ENCODE measurements at places on chromosomes 1 and 21. TPM values are rescaled to one million over a fixed set of nuclear protein-coding genes. Genes with fewer than 3 reads are reported as not detected.

Gene KIAA1614
- total RNA-seq, result 1.3 TPM

Gene OR6N1
- total RNA-seq, result not detected

Gene KIF21B
- total RNA-seq, result 2.9 TPM

Gene CCDC30
- total RNA-seq, result 0.04 TPM

Gene PAQR6
- total RNA-seq, result 0.30 TPM

Gene SPRR1A
- total RNA-seq, result not detected

Gene GUCA2A
- not detected for total RNA-seq

Gene SPRR5
- not detected for total RNA-seq

Gene KCNN3
- total RNA-seq, result not detected

Gene CD1B
- not detected for total RNA-seq

Gene DNALI1
- 0.23 TPM for total RNA-seq

Gene FTCD
- total RNA-seq, result not detected

Gene CRB1
- not detected for total RNA-seq

Gene OVAAL
- total RNA-seq, result not detected

Gene KRTAP21-2
- not detected for total RNA-seq

Gene USP1
- total RNA-seq, result 15.9 TPM

Gene CD101
- total RNA-seq, result 0.46 TPM

Gene GOLT1A
- not detected for total RNA-seq

Gene KIFAP3
- total RNA-seq, result 19.2 TPM

Gene GPR3
- 1.0 TPM for total RNA-seq

Gene UHMK1
- total RNA-seq, result 40.8 TPM

Gene MR1
- total RNA-seq, result 17.0 TPM

Gene LCE3E
- 1.6 TPM for total RNA-seq

Gene RORC
- total RNA-seq, result 0.16 TPM

Gene TINAGL1
- 539 TPM for total RNA-seq

Gene ADAMTS4
- total RNA-seq, result 1.5 TPM

Gene BARHL2
- total RNA-seq, result not detected

Gene MPL
- 0.34 TPM for total RNA-seq

Gene DNAJC6
- total RNA-seq, result 0.62 TPM

Gene IL12RB2
- total RNA-seq, result 1.1 TPM

Gene HRNR
- total RNA-seq, result not detected

Gene PUM1
- 41.1 TPM for total RNA-seq

Gene GPR52
- total RNA-seq, result not detected

Gene SPATA46
- total RNA-seq, result not detected

Gene SLC16A1
- total RNA-seq, result 195 TPM

Gene CACYBP
- total RNA-seq, result 203 TPM

Gene RGS4
- 0.04 TPM for total RNA-seq

Gene OR6K3
- total RNA-seq, result not detected

Gene TEX38
- total RNA-seq, result not detected
